ENCODE measurements at places on chromosomes 4 and X.

GRCh38 chrX:155757046-155757759, 123.9 kb upstream of the VAMP7 start:
- no peak for DNase-seq

DNA sequence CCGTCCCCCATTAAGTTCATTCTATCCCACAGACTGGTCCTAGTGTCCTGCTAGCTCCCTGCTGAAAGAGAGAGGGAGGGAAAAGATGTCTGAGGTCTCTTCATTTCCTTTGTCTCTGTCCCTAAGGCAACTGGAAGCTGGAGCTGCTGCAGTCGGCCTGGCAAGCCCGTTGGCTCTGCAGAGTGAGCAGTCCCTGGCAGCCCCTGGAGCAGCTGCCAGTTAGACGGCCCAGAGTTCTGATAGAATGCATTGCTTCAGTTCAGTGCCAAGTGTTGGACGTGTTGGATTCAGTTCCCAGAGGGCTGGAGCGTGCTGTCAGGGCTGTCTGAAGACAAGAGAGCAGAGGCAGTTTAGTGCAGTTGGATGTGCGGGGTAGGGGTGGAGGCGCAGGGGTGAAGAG, 975 bp downstream of the KCNE5 start:
- DNase-seq, result no peak

DNA sequence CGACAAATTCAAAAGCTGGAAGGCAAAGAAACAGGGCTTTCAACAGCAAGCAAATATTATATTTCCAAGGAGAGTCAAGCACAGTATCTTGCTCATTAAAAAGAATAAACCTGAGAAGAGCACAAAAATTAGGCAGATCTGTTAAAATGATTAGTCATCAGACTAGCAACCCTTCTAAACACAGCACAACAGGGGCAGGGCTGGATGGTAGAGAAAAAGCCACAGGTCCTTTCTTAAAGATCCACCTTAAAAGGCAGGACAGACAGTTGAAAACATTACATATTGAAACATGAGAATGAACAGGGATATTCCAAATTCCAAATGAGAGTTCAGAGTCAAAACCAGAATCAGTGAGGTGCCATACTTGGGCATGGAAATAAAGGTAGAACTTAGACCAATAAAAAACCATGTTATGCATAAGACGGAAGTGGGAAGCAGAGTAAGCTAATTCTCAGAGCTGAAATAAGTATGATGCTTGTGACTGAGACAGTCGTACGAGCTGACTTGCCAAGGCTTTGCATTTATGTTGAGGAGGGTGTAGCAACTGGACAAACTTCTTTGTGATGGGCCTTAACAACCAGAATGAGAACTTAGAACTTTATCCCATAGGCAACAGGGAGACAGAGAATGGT, 126.9 kb upstream of the FAM9B start:
- no peak for DNase-seq

DNA sequence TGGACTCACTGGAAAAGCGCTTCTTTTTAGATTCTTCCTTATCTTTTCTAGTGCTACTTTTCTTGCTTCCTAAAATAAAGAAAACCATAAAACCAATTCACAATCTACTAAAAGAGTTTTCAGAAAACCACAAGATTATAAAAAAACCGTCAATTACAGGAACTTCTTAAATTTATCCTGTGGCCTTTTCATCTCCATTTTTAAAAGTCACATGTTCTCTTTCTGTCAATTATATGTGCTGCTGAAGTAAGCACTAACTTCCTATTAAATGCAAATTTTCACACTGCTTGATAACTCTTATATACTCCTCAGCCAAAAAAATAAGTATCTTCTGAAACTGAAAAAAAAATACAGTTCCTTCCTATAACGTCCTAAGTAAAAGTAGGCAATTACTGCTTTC, 32.8 kb downstream of the CENPC start:
- no peak for DNase-seq

- DNase-seq, result no peak
Observed at GRCh38 chr4:164892018-164892417, 15.0 kb downstream of the APELA start.

GRCh38 chr4:114924311-114924710, 189.1 kb downstream of the NDST4 start:
- DNase-seq, result no peak

DNA sequence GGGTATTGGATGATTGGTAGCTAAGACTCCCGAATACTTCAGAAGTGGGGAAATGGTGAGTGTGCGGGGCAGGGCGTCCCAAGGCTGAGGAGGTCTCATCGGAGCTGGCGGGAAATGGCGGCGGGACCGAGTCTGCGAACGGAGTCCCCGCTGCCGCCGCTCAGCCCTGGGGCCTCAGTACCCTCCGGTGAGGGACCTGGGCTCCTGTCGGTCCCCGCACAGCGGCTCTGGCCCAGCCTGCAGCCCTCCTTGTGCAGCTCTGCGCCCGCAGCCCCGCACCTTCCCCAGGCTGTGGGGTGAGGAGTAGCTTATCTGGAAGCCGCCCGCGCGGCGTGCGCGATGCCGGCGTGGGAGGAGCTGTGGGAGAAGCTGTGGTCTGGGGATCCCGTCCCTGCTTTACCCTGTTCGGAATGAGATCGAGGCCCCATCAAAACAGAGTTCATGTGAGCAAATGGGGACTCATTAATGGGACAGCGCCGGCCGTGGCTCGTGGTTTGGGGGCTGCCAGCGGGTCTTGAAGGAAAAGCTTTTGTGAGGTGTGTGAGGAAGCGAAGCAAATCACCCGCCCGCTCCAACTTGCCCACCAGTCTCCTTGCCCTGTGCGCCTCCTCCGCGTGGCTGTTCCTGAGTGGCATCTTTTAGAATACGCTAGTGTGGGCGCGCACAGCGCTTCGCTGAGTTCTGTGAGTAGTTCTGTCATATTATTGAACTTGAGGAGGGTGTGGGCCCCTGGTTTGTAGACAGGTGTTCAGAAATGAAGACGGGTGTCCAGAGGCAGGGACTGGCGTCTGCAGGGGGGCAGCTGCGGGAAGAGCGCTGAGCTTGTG, 531 bp downstream of the ZNF141 start:
- peak; percentile 27 for DNase-seq

- DNase-seq, result no peak
Observed at GRCh38 chr4:176479767-176480166, 160.0 kb downstream of the SPCS3 start.

DNA sequence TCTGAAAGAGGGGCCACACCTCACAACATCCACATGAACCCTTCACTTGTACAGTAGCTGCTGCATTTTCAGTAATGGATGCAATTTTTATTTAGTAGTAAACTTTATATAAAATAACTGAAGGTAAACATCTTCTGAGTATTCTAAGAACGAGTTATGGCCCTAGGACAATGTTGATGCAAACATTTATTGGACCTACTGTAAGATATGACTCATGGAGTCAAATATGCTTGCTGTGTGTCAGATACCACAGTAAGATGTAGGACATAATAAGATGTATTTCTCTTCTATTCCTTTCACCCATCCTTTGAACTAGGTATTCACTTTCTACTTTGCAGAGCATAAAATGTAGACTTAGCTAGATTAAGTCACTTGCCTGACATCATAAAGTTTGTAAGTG, 87.6 kb downstream of the TEX13C start:
- DNase-seq, result no peak

- DNase-seq, result no peak
Observed at GRCh38 chr4:37400241-37400881, 155.8 kb downstream of the NWD2 start.

DNA sequence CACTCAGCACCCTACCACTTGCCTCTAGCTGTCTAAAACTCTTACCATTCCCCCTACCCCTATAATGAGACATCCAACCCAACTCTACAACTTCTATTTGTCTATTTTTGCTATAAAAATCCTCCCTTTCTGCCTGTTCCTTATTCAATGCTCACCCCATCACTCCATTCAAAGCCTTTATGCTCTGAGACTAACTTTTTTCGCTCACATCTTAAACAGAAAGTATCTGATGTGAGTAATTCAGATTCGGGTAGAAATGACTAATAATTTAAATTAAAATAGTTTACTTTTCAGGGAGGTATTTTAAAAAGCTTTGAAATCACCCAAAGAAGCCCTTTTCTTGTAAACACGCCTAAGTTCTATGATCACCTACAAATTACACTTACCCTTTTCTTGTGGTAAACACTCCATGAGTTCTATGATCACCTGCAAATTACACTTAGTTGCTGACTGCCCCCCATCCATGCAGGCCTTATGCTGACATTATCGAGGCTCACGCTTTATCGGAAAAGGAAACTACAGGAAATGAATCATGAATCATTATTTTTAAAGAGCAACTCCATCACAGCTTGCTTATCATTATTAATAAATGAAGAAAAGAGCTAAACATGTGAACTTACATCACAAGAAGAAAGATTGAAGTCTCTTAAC, 168.7 kb upstream of the PPP1R2C start:
- peak; percentile 2 for DNase-seq

DNA sequence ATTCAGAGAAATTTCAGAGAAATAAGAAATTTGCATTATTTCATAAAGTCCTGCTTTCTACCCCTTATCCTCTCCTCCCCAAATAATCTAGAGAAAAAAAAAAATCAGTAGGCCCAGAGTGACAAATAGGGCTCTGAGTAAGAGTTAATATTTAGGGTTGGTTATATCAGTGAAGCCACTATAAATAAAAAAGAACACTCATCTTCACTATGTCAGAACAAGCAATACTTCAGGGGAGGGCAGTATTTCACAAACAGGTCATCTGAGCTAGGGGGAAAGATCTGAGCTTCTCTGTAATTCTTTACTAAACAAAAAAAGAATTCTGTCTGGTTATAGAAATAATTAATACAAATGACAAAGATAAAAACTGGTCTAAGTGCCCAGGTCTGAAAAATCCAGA, 39.4 kb downstream of the PDE5A start:
- DNase-seq, result no peak

DNA sequence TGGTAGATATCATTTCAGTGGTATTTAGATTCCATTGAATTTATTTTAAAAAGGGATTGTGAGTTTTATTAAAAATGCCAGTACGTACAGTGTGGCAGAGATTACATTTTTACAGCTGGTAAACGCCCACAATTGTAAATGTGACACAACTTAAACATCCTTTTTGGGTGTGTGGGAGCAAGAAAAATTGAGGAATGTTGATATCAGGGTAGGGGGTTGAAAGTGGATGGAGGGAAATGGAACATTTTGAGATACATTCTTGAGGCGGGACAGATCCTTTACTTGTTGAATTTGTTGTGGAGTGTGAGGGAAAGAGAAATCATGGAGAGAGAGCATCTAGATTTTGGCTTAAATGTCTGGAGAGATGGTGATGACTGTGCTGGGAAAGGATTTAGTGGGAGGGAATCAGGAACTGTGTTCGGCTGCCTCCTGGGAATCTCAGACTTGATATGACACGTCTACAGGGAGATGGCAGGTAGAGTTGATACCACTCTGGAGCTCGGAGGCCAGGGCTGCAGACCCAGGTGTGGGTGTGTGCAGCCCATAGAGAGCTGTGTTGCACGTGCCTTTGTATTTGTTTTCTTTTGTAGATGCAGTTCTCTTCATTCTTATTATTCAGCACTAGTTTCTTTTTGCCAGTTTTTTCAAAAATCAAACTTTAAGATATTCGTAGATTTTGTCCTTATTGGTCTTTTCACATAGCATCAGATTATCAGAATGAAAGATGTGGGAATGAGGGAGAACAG, 10.8 kb downstream of the TMEM131L start:
- DNase-seq, result no peak

DNA sequence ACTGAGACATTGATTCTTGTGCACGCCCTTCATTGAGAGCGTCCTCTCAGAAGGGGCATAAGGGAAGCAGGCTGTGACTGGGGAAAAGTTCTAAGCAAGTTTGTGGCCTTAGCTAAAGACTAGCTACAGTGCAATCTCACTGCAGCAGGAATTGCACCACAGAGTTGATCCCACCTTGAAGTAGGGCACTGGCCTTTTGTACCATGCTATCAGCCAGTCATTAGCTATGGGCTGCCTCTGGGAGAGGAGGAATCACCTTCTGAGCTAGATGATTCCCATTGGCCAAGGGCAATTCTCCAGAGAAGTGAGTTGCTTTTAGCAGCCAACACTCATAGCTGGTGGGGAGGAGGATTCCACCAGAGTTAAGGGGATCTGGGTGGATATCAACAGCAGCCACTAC, 142.6 kb upstream of the SCML1 start:
- DNase-seq, result no peak

Measured in stimulated activated CD8-positive, alpha-beta memory T cell treated with anti-CD3 and anti-CD28 coated beads, Interleukin-15, amount 100 ng/mL, for 4 hours (primary cell).